ENCODE measurements at places on chromosomes 1 and 21.

- H3K4me3 ChIP-seq, result no peak overlapping the region
- H3K27me3 ChIP-seq, result no peaks in the 10 kb centered on the region
- no peak overlapping the region for H3K27ac ChIP-seq
- peaks cover 37% of the 10 kb centered on the region for H3K4me1 ChIP-seq
- DNase-seq, result no peak
- H3K36me3 ChIP-seq, result no peaks in the 10 kb centered on the region
These were observed 180.8 kb upstream of the CACYBP start for GRCh38 chr1:174818951-174819350.

DNA sequence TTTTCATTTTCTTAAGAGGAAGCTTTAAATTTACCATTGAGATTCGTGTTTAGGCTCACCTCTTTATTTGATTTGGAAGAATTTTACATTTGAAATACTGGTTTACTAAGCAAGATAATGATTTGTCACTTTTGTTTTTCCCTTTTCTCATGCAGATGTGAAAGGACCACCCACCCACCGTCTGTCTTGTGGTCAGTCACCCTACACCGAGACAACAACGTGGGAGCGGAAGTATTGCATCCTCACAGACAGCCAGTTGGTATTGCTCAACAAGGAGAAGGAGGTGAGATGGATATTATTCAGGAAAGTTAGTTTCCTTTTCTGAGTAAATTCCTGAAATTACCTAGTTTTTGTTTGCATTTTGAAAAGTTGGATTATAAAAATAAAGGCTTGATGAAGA lies 189.5 kb downstream of the RASAL2 start:
- no peak overlapping the region for H3K27ac ChIP-seq
- no peak overlapping the region for H3K4me3 ChIP-seq
- no peaks in the 10 kb centered on the region for H3K36me3 ChIP-seq
- H3K27me3 ChIP-seq, result no peaks in the 10 kb centered on the region
- peaks cover 6% of the 10 kb centered on the region for H3K4me1 ChIP-seq
- DNase-seq, result no peak

GRCh38 chr1:4708840-4709507 lies 54.6 kb downstream of the AJAP1 start:
- H3K4me1 ChIP-seq, result no peaks in the 10 kb centered on the region
- no peak overlapping the region for H3K27ac ChIP-seq
- no peaks in the 10 kb centered on the region for H3K36me3 ChIP-seq
- no peak overlapping the region for H3K4me3 ChIP-seq
- peaks cover 9% of the 10 kb centered on the region for H3K27me3 ChIP-seq

GRCh38 chr1:12019858-12020509 lies 686 bp downstream of the MIIP start:
- H3K27me3 ChIP-seq, result no peaks in the 10 kb centered on the region
- H3K4me3 ChIP-seq, result peak overlapping the region; percentile 84
- H3K36me3 ChIP-seq, result no peaks in the 10 kb centered on the region
- DNase-seq, result no peak
- H3K4me1 ChIP-seq, result peaks cover 3% of the 10 kb centered on the region

- H3K4me3 ChIP-seq, result no peak overlapping the region
- H3K4me1 ChIP-seq, result no peaks in the 10 kb centered on the region
- H3K36me3 ChIP-seq, result no peaks in the 10 kb centered on the region
- peaks cover 34% of the 10 kb centered on the region for H3K27me3 ChIP-seq
- H3K27ac ChIP-seq, result no peak overlapping the region
- no peak for DNase-seq
These were observed 11.7 kb upstream of the IGSF3 start for GRCh38 chr1:116679091-116679827.

DNA sequence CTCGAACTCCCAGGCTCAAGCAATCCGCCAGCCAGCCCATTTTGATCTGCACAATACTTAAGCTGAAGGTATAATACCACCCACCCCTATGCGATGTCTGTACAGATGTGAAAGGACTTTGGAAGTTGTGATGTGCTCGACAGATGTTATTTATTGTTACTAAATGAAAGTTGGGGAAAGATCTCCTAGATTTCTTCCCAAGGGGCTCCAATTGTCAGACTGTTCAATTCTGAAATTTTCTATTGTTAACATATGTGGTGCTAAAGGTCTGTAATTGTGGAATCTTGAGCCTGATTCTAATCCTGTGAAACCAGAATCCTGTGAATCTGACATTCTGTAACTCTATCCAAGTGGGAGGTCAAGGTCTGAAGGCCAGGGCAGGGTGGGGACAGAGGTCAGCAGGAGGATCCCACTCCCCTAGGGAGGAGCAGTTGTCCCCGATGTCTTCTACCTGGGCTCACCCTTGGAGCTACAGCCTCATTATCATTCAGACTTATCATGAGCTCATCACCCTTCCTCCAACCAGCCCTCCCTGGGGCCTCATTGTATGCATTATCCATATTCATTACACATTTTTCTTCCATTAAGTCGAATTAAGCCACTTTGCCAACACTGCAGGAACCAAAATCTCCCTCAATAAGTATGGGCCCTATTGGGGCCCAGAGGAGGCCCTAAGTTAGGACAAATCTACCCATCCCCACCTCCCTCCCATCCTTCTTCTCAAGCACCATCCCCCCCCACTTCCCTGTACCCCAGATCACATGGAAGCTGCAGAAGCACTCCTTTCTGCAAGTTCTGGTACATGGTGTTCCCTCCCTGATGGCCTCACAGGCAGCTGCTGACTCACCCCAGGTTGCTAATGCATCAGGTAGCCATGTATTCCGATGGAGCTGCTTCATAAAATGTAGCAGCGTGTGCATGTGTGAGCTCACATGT lies 32.3 kb downstream of the SHISAL2A start:
- no peaks in the 10 kb centered on the region for H3K36me3 ChIP-seq
- no peak overlapping the region for H3K4me3 ChIP-seq
- H3K27me3 ChIP-seq, result no peaks in the 10 kb centered on the region
- no peaks in the 10 kb centered on the region for H3K4me1 ChIP-seq
- H3K27ac ChIP-seq, result no peak overlapping the region
- DNase-seq, result no peak

DNA sequence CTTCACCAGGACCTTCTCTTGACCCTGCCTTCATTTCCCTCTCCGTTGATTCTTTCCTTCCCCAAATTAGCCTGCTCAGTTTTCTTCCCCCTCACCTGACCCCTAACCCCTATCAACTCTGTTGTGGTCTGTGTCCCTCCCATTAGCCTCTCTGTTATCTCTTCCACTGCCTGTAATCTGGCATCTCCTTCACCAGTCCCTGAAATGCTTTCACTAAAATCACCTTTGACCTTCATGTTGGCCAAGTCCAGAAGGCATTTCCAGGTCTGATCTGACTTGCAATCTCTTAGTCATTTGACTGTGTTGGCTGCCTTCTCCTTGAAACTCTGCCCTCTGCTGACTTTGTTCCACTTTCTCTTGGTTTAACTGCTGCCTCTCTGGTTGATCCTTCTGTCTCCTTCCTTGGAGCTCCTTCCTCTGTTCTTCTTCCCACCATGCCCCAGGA lies 28.2 kb downstream of the ATP8B2 start:
- H3K4me3 ChIP-seq, result peak overlapping the region; percentile 62
- H3K27ac ChIP-seq, result peak overlapping the region; percentile 2
- DNase-seq, result no peak

DNA sequence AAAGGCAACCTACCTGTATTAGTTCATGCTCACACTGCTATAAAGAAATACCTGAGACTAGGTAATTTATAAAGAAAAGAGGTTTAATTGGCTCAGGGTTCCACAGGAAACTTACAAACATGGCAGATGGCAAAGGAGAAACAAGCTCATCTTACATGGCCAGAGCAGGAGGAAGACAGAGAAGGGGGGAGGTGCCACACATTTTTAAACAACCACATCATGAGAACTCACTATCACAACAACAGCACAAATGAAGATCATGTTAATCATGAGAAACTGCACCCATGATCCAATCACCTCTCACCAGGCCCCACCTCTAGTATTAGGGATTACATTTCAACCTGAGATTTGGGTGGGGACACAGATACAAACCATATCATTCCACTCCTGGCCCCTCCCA lies 90.6 kb upstream of the KCTD3 start:
- no peak for DNase-seq
- H3K27ac ChIP-seq, result no peak overlapping the region
- no peaks in the 10 kb centered on the region for H3K4me1 ChIP-seq
- no peak overlapping the region for H3K4me3 ChIP-seq
- peaks cover 6% of the 10 kb centered on the region for H3K36me3 ChIP-seq

DNA sequence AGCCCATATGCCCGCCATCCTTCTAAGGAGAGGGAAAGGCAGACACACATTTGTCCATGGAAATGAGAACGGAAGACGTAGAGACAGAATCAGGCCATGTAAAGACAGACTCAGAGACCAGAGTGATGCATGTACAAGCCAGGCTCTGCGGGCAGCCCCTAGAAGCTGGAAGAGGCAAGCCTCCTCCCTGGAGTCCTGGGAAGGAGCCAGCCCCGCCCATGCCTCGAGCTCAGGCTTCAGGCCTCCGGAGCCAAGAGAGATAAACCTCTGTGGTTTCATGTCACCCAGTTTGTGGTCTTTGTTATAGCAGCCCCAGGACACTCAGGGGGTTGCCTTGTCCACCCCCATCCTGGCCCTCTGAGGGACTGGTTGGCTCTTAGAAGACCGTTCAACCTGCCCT lies 11.6 kb downstream of the PDE9A start:
- H3K4me1 ChIP-seq, result no peaks in the 10 kb centered on the region
- H3K27me3 ChIP-seq, result no peaks in the 10 kb centered on the region
- no peaks in the 10 kb centered on the region for H3K36me3 ChIP-seq
- no peak for DNase-seq

- H3K36me3 ChIP-seq, result no peaks in the 10 kb centered on the region
- H3K27me3 ChIP-seq, result peaks cover 6% of the 10 kb centered on the region
- H3K4me1 ChIP-seq, result no peaks in the 10 kb centered on the region
These were observed 20.4 kb downstream of the PBX1 start for GRCh38 chr1:164579381-164579780.

GRCh38 chr1:67256291-67257172 lies 51.1 kb upstream of the IL12RB2 start:
- no peak for DNase-seq
- peak overlapping the region; percentile 22 for H3K27ac ChIP-seq
- H3K4me3 ChIP-seq, result no peak overlapping the region
- no peaks in the 10 kb centered on the region for H3K27me3 ChIP-seq
- peaks cover 18% of the 10 kb centered on the region for H3K4me1 ChIP-seq

Data from natural killer cell treated with Interleukin-12 subunit alpha and Interleukin-12 subunit beta and Interleukin-15 and Interleukin-18, amount 100 ng/mL, for 72 hours (primary cell).